ENCODE measurements at places on chromosomes 2 and 18.

DNA sequence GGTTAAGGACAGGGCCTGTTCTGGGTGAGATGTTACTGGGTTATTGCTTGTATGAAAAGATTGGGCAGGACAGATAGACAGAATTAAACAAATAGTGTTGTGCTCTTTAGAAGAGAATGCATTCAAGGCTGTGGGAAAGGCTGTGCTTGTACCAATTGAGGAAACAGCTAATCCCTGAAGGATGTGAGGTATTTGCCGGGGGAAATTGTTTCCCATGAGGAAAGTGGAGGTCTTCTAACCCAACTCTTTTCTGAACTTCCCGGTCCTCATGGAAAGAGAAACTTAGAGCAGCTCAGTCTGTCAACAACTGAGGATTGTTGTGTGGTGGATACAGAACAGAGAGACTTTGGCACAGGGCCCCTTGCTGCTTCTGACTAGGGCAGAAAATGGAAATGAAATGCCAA is 9.5 kb downstream of the SLC1A4 start:
- no peak for DNase-seq

- peak; percentile 35 for DNase-seq
Observed at GRCh38 chr2:144498277-144498676, 21.6 kb downstream of the ZEB2 start.

DNA sequence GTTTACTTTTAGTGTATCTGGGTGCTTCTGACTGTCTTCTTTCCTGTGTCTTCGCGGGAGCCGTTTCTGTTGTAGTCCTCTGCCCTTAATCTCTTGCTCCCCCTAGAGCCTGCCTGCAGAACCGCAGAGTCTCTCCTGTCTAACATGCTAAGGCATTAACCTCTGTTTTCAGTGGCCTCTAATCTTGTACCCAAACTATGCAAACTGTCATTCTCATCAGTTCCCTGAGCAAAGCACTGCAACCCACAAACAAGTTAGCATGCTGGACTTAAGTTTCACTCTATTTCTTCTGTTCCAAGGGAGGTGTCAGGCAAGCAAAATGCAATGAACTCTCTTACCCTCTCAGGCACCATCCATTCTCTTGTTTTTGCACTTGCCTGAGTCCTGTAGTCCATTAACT is 138.4 kb downstream of the OTX1 start:
- DNase-seq, result no peak

GRCh38 chr2:46776687-46777327 is 138.8 kb downstream of the MCFD2 start:
- peak; percentile 63 for DNase-seq

DNA sequence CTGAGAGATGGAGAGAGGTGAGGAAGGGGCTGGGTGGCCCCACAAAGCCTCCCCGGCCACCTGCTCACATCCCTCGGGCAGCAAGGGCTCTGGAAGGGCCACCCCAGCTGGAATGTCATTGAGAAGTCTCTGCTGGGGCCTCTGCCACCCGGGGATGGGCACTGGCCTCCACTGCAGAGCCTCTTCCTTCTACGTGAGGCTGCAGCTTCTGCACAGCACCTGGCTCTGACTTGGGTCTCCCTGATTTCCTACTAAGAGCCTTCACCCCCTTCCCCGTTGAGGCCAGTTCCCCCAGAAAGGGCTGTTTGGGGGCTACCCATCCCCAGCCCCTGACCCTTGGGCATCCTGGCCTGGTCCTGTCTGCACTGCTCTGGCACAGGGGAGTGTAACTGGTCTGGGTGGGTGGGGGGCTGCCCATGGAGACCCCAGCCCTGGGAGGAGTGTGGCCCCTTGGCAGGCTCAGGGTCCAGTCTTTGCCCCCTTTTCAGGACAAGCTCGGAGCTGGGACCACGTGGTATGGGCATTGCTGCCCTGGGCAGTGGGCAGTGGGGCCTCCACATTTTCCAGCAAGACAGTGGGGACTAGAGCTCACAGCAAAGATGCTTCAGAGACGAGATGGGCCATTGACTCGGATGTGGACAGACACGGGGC is 5.6 kb downstream of the PDCD1 start:
- no peak for DNase-seq

GRCh38 chr2:85438201-85439024 is 19.9 kb downstream of the SH2D6 start:
- peak; percentile 61 for DNase-seq

Measured in suppressor macrophage (primary cell).